ENCODE measurements at places on chromosomes 2 and 18.

DNA sequence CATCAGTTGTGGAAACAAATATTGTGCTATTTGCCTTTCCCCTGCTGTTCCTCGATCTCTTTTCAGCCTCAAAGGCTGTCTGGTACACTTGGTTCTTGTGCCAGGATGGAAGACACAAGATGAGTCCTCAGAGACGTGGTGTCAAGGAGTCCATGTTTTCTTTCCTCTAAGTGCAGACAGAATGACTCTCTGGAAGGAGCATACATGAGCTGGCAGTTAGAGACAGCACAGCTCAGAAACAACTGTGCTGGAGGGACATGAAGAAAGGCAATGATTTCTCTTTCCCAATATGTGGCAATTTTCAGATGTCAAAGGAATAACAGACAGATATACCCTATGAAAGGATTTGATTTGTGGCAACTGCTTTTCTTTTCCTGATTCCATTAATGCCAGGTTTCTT lies 162.2 kb downstream of the AFF3 start:
- no peak for DNase-seq

DNA sequence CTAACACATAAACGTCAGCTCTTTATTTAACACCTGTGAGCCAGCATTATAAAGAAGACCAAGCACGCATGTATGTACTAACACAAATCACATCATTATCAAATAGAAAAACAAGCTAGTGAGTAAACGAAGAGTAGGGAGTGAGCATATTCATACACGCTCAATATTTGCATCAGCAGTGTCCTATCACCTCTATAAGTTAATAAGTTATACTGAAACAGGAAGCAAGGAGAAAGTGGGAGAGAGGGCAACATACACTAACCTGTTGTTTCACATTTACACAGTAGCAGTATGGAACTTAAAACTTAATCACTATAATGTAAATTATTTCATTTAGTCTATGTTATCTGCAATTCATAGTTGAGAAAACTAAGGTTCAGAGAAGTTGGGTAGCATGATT lies 321.5 kb upstream of the TANK start:
- no peak for DNase-seq

- DNase-seq, result peak; percentile 11
Measured at GRCh38 chr2:38427936-38428335, 50.9 kb upstream of the ATL2 start.

GRCh38 chr2:43905371-43905803 lies 66.6 kb downstream of the ABCG8 start:
- no peak for DNase-seq

- no peak for DNase-seq
Measured at GRCh38 chr2:9356261-9356660, 67.1 kb downstream of the ITGB1BP1 start.

DNA sequence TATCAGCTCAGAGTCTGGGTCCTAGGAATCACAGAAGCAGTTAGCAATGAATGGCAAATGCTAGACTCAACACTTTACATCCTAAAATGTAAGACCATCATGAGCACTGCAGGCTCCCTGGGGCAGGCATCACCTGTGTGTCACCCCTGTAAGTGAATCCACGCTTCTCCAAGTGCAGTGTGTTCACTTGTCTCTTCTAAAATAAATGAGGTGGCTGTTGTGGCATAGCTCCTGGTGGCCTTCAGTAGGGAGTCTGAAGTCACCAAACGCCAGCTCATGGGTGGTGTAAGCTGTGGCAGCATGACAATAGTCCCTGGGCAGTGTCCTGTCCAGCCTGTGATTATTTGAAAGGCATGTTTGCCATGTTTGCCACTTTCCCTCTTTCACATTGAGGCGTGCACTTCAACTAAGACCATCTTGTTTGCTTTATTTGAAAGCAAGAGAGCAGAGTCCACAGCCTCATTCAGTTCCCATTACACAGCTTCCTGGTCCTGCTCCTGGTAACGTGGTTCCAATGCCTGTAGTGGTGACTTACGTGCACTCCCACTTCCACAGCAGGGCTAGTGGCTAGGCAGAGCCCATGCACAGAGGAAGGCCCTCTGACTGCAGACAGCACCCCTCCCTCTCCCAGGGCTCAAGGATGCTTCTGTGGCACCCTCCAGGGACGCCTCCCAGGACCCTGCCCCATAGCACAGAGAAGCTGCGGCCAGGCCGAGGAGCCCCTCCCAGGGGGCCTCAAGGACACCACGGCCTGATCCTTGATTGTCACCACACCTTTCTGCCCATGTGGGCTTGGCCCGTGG lies 24.3 kb downstream of the COA5 start:
- no peak for DNase-seq

GRCh38 chr2:206728277-206729199 lies 10.3 kb upstream of the DYTN start:
- peak; percentile 38 for DNase-seq

GRCh38 chr18:25795213-25795612 lies 295.2 kb downstream of the SS18 start:
- no peak for DNase-seq

GRCh38 chr2:71830497-71831192 lies 317.0 kb downstream of the CYP26B1 start:
- DNase-seq, result no peak

- DNase-seq, result no peak
Measured at GRCh38 chr2:166239548-166239947, 111.7 kb upstream of the SCN1A start.

- no peak for DNase-seq
Measured at GRCh38 chr18:48308755-48309575, 100.2 kb downstream of the ZBTB7C start.

DNA sequence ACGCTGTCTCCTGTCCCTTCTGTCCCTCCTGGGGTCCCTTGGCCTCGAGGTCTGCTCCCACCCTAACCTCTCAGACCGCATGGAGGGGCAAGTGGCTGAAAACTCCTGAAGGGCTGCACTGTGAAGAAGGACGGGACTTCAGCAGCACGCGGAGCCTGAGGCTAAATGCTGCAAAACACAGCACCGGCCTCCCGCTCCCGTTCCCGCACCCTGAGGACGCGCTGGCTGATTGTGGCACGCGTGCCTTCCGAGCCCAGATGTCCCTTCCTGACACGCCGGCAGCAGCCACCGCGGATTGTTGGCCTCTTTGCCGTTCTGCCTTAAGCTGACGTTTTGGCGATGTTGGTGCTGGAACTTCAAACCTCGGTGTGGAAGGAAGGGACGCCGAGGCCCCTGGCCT lies 125.9 kb upstream of the CTDP1 start:
- DNase-seq, result no peak

- no peak for DNase-seq
Measured at GRCh38 chr18:78789850-78790249, 189.8 kb upstream of the SALL3 start.

DNA sequence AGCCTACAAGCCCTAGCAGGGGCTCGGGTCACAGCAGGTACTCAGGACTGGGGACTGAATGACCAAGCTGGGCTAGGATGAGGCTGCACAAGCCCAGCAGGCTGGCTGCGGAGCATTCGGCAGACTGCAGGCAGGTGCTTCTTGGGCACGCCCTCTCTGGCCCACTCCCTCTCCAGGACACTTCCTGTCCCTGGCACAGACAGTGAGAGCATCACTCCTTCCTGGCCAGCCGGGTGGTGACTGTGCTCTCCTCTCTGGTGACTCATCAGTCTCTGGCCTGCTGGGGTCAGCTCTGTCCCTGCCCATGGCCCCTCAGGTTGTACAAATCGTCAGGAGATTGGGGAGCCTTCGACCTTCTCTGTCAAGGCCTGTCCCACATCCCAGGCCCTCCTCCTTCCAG lies 22.5 kb downstream of the C1QL2 start:
- no peak for DNase-seq

GRCh38 chr2:150156876-150157275 lies 330.6 kb downstream of the RND3 start:
- DNase-seq, result no peak

- DNase-seq, result peak; percentile 33
Measured at GRCh38 chr2:16281451-16282335, 341.3 kb downstream of the MYCN start.

- peak; percentile 79 for DNase-seq
Measured at GRCh38 chr2:55365303-55365702, 54.4 kb downstream of the CCDC88A start.

DNA sequence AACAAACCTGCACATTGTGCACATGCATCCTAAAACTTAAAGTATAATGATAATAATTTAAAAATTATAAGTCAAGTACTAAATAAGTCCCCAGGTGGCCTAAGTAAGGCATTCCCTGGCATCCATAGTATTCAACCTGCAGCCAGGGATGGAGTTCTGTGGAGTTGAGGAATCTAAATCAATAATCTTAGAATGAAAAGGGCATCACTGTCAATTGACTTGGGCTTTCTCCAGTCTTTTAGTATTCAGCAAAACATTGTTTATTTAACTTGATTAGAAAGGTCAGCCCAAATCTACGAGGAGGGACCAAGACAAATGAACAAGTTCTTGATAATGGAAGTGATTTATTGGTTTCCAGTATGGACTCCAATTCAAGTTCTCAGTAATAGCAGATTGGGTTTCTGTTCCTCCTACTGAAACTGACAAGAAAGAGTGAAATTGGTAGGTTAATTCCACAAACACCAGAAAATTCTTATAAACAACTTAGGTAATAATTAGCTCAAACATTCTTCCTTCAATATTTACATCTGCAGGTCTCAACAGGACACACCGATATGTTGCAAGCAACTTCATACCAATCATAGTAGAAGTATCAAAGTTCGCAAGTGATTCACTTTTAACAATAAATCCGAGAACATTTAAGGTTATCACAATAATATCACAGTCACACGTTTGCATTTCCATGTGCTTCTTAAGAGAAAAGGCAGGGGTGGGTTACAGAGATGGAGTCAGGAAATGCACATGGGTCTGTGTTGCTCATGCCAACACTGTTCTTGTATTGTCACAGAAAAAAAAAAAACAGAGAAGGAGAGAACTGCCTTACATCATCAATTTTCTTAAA lies 51.7 kb upstream of the EHBP1 start:
- DNase-seq, result no peak

GRCh38 chr2:73114273-73114867 lies 1.6 kb upstream of the RAB11FIP5 start:
- DNase-seq, result no peak

DNA sequence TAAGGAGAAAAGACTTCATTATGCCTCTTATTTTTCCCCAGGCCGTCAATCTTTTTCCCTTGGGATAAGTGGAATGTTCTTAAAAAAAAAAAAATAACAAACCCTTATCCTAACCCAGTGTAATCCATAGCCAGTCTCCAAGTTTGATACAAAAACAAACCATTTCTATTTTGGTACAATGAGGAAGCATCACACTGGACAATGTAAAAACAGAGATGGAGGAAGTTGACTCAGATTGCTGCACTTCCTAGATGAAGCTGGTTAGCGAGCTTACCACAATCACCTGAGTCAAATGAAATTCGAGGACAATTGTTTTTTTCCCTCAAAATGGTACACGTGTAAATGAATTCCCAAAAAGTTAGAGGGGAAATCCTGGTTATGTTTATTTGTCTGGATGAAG lies 259.7 kb downstream of the TCF4 start:
- DNase-seq, result peak; percentile 49

- peak; percentile 3 for DNase-seq
Measured at GRCh38 chr18:73908323-73908722, 239.3 kb downstream of the FBXO15 start.

GRCh38 chr2:239365071-239365781 lies 35.6 kb downstream of the HDAC4 start:
- DNase-seq, result no peak

DNA sequence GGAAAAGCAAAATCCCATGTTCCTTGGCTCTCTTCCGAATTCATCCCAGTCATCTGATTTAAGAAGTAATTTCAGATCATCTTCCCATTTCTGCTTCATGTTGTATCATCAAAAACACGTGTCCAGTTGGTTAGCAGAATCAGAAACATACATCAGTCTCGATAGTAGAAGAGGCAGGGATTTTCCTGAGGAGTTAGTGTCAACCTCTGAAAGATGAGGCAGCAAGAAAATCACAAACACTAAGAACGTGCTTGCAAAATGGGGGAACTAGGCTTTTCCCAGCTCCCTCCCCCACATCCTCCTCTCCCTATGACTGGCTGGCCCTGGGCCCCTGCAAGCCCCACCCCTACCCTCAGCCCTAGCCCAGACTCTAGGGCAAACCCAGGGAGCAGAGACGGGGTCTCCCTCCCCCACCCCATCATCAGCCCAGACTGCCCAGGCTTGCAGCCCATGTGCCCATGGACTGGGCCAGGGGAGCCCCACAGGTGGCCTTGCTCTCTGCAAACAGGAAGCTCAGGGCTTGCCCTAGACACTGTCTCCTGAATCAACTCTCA lies 161.0 kb upstream of the ID2 start:
- no peak for DNase-seq

GRCh38 chr2:167406558-167406957 lies 518.3 kb downstream of the XIRP2 start:
- no peak for DNase-seq

DNA sequence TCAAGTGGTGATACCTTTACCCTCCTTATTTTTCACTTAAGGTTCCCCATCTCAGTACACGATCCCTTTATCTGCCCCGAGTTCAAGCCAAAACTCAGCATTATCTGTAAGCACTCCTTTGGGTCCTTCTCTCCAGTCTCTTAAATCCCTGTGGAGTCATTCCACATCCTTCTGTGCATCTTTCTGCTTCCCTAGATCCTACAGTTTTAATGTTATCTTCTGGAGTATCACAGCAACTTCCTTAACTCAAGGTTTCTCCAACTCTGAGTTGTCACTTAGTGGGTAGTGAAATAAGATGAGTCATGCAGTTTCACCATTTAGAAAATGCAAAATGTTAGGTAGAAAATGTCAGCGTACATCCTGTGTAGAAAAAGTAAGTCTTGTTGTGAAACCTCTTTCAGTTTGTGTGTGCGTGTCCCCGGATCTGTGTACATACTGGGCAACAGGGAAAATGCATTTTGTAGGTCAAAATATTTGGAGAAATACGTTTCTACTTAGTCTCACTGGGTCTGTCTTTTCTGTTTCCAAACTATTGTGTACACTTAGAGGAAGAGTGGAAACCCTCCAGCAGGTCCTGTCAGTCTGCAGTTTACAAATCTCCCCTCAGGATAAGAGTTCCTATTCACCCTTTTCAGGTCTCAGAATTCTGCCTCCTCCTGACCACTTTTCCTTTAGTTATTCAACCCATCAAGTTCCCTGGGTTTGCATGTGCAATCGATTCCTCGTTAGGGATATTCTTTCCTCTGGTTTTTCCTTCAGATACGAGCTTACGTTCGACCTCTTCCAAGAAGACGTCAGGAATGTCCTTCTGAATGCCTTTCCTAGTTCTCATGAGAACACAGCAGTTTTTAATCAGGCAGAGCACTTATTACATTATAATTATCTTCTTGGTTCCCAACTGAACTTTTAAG lies 154.8 kb downstream of the TGIF1 start:
- peak; percentile 94 for DNase-seq

DNA sequence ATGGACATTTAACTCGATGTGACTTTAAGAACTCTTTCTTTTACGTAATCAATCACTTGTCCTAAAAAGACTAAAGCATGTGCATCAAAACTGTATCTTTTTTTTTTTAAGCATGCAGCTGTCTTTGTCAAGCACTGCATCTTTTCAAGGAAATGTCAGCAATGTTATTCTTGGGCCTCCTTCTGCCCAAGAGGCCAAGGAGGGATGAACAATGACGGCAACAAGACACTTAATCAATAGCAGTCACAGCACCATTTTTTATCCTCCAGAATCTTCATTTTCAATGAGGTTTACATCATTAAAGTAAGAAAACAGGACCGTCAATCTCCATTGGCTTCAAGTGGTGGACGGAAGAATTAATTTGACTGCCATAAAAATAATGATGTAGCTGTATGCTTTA lies 253.8 kb downstream of the AFF3 start:
- no peak for DNase-seq

GRCh38 chr2:10901160-10901939 lies 10.4 kb upstream of the KCNF1 start:
- DNase-seq, result peak; percentile 12

GRCh38 chr2:206611736-206612135 lies 30.6 kb upstream of the FAM237A start:
- no peak for DNase-seq

Measured in MV-4-11 (cell line).